ENCODE measurements at places on chromosomes 13 and 19. TPM values are rescaled to one million over a fixed set of nuclear protein-coding genes. Genes with fewer than 3 reads are reported as not detected.

The DNAJC15 gene
- 9.4 TPM for total RNA-seq

The IL17D gene
- total RNA-seq: 0.42 TPM

GRCh38 chr19:1929021-1929742 is 11.8 kb upstream of the CSNK1G2 start:
- H3K36me3 ChIP-seq: no peaks in the 10 kb centered on the region
- DNase-seq: peak; percentile 80
- H3K4me1 ChIP-seq: peaks cover 6% of the 10 kb centered on the region

GRCh38 chr13:44160591-44161191 is 212.9 kb upstream of the SERP2 start:
- H3K27me3 ChIP-seq: no peaks in the 10 kb centered on the region
- H3K4me3 ChIP-seq: no peak overlapping the region
- no peak for DNase-seq

GRCh38 chr19:46783670-46784069 is 4.7 kb downstream of the SLC1A5 start:
- no peak for DNase-seq
- no peaks in the 10 kb centered on the region for H3K4me1 ChIP-seq
- no peak overlapping the region for H3K27ac ChIP-seq
- no peaks in the 10 kb centered on the region for H3K27me3 ChIP-seq
- no peaks in the 10 kb centered on the region for H3K36me3 ChIP-seq
- no peak overlapping the region for H3K4me3 ChIP-seq

DNA sequence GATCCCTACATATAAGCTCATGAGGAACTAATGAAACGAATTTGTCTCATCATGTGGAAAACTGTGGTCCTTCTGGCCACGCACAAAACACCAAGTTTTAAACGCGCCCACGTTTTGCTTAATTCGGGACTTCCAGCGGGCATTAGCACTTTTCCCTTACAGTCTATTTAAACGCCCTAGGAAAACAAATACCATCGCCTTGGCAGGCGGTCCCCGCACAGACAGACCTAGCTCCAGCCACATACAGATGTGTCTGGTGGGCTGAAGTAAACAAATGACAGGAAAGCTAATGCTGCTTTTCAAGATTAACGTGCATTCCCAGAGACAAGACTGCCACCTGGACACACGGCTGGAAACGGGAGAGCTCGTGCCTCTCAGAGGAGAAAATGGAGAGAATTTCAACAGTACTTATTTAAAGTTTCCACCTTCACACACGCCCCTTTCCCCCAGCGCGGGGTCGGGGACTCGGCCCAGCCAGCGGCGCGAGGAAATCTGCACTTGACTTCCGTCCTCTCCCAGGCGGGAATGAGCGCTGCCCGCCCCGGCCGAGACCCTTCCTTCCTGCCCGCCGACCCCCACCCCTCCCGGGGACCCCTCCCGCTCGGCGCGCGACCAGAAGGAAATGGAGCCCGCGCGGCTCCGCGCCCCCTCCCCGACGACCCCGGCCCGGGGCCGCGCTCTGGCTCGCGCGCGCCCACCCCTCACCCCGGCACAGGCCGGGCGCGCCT is 931 bp downstream of the USP12 start:
- DNase-seq: peak; percentile 69
- no peaks in the 10 kb centered on the region for H3K27me3 ChIP-seq
- no peaks in the 10 kb centered on the region for H3K4me1 ChIP-seq
- peak overlapping the region; percentile 92 for H3K27ac ChIP-seq

GRCh38 chr13:72634859-72635258 is 92.6 kb downstream of the MZT1 start:
- no peak overlapping the region for H3K4me3 ChIP-seq
- H3K4me1 ChIP-seq: no peaks in the 10 kb centered on the region
- no peak for DNase-seq
- H3K27ac ChIP-seq: no peak overlapping the region
- no peaks in the 10 kb centered on the region for H3K36me3 ChIP-seq
- H3K27me3 ChIP-seq: no peaks in the 10 kb centered on the region

DNA sequence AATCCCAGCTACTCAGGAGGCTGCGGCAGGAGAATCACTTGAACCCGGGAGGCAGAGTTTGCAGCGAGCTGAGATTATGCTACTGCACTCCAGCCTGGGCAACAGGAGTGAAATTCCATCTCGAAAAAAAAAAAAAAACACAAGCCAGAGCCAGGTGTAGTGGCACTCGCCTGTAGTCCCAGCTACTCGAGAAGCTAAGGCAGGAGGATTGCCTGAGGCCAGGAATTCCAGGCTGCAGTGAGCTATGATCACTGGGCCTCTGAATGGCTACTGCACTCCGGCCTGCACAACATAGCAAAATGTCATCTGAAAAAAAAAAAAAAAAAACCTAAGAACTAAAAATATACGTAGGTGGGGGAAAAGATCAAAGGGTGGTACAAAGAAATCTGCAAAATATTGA is 19.4 kb downstream of the EPS15L1 start:
- no peaks in the 10 kb centered on the region for H3K36me3 ChIP-seq
- peaks cover 24% of the 10 kb centered on the region for H3K4me1 ChIP-seq
- no peak overlapping the region for H3K27ac ChIP-seq
- DNase-seq: no peak
- no peak overlapping the region for H3K4me3 ChIP-seq
- no peaks in the 10 kb centered on the region for H3K27me3 ChIP-seq
